Small intestine (tissue), 16 donors: ENCODE measurements at places on chromosomes 2 and 18.

GRCh38 chr2:221018262-221018661 is 553.8 kb downstream of the EPHA4 start:
- DNase-seq, result no peak

DNA sequence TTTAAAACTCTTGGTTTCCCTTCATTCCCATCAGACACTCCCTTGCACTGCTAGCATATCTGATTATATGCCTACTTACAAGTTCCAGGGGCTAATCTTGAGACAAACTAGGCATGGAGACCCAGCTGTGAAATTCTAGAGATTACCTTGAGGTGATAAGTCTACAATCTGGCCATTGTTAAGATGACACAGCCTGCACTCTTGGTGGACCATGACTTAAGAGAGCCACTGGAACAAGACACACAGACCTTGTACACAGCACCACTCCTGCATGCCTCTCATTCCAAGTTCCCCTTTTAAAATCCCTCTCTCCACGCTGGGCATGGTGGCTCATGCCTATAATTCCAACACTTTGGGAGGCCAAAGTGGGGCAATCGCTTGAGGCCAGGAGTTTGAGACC is 387.2 kb upstream of the DCC start:
- no peak for DNase-seq

DNA sequence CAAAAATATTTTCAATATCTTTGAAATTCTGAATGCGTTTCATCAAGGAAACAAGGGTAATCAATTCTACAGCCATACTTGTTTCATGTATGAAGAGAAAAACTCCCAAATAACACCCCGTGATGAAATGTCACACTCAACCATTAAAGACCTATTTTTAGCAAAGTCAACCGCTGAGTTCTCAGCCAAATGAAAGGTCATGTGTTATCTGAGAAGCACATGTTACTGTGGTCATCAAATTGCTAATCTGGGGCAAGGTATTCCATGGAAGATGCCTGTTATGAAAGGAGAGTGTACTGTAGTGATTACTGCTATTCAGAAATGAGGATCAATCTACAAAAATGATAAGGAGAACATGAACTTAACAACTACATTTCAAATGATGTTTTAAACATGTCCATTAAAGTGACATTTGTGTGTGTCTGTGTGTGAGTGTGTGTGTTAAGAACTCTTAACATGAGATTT is 126.7 kb downstream of the BCL2 start:
- DNase-seq, result no peak

DNA sequence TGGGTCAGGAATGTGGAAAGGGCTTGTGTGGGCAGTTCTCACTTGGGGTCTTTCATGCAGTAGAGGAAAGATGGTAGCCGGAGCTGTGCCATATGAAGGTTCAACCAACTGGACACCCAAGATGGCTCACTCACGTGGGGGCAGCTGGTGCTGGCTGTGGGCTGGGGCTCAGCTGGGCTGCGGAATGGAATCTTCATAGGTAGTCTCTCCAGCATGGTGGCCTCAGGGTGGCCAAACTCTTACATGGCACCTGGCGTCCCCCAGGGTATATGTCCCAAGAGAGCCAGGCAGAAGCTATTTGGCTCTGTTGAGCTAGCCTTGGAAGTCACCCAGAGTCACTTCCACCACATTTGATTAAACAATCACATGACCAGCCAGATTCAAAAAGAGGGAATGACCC is 163.1 kb upstream of the KLHL29 start:
- DNase-seq, result no peak

DNA sequence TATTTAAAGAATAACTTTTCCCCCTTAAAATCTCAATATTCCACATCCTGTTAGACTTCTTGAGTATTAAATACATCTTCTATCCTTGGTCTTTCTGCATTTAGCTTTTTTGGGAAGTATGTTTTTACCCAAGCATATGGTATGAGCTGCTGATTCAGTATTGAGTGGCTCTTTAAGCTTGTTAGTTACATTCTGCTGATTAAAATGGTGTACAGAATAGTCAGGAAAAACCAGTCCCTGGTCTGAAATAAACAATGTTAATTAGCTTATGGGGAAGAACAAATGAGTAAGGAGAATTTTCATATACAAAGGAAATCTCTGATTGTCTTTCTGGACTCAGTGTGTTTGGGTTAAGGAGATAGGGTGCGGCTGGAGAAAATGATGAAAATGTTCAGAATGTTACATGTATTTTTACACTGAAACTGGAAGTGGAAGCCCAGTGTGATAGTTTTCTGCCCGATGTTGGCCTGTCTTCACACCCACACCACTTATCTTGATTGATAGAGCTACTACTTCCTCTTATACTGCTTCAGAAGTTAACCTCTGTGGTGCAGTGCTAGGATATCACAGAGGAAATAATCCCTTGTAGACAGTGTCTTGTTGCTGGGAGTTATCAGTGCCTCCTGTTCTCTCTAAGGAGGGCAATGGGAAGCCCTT is 84.0 kb downstream of the MSH2 start:
- DNase-seq, result peak; percentile 5

DNA sequence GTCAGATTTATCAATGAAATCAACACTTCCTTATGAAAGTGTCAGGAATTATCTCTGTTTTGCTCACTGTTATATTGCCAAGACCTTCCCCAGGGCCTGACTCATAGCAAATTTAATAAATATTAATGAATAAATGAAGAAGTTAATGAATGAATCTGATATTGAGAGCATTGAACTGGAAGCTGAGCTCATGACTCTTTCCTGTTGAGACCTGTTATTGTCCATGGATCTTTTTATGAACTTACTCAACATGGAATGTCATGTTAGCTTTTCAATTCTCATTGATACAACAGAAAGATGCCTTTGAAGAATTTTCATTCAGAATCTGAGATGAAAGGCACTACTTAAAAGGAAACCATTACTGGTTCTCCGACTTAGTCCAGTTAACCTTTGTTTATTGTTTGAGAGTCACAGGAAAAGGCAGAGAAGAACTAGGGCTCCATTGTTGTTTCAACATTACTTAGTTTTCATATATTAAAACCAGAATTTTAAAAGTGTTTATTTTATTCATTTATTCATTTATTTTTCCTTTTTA is 90.4 kb upstream of the UNC80 start:
- DNase-seq, result no peak

GRCh38 chr2:65331336-65332025 is 100.9 kb downstream of the SPRED2 start:
- DNase-seq, result no peak

- no peak for DNase-seq
These were observed 72.7 kb upstream of the MBOAT2 start for GRCh38 chr2:9076210-9076609.

DNA sequence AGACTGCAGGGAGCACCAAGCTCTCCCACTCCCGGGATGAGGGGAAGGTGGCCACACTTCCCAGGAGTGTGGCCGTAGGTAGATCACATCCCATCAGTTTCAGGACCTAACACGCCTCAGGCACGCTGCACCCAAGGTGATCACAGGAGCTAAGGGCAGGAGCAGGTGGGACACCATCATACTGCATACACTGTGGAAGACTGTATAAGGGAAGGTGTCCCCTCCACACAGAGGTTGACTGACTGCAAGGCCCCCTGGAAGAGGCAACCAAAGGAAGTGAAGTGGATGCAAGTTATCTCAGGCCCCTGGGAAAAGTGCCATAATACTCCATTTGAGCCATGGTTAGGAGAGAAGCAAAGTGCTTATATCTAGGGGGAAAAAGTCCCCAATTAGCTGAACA is 351.9 kb upstream of the SMIM21 start:
- DNase-seq, result no peak

DNA sequence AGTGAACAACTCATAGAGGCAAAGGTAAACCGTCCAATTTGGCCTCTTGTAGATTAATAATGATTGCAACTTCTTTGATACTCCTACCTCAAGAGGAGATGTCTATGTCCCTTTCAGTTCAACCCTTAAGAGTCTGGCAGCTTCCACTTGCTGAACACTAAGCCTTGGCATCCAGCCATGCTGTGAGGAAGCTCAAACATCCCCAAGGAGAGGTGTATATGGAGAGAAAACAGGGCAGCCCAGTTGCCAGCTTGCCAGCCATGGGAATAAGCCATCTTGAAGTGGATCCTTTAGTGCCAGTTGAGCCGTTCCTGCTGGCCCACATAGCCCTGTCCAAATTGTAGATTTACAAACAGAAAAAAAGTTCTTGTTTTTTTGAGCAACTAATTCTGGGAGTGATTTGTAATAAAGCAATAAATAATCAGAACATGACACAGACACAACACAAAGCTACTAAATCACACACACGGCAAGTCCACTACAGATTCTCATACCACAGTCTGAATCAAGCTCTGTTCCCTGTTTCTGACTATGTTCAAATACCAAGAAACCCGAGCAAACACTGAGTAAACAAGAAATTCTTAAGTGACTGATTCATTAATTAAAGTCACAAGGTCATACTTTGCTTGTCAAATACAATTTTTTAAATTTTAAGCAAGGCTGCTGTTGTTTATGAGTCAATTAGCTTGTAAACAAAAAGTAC is 96.1 kb downstream of the PID1 start:
- DNase-seq, result no peak

DNA sequence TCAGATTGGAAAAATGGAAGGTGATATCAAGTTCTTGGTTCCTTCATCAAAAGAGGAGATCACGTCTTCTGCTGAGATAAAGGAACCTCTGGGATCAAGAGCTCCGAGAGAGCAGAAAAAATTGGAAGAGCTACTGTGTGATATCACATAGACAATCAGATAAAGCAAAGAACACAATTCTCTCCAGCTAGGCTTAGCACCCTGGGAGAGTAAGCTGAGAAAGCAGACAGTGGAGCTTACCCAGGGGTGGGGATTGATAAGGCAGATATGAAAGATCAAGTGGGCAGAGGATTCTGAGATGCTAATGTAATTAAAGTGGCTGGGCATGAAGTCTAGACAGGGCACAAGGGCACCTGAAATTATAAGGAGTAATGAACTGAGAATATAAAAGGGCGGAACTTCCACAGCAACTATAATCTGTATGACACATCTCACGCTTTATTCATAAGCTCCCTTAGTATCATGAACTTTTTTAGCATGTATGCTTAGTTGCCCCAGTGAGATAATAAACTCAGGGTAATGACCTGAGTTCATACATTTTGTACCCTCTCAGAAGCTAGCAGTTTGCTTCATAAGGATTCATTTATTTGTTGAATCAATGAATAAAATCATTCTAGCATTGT is 65.8 kb downstream of the FAM161A start:
- DNase-seq, result no peak

DNA sequence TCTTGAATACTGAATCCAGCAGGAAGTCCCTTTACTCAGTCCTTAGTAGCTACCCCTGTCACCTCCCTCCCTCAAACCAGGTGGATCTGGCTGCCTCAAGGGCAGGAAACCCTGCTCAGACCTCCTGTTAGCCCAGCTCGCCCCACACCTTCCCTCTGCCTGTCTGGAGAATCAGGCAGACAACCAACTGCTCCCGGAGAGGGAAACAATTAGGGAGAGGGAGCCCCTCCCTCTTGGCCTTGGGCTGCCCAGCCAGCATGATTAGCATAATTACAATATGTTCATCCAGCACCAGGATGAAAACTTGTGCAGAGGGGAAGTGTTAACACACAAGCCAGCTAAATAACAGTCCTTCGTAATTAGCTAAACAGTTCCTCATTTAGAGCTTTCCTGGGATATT is 185.5 kb downstream of the C1D start:
- no peak for DNase-seq

GRCh38 chr2:175871331-175872004 is 130.6 kb downstream of the LNPK start:
- DNase-seq, result no peak

DNA sequence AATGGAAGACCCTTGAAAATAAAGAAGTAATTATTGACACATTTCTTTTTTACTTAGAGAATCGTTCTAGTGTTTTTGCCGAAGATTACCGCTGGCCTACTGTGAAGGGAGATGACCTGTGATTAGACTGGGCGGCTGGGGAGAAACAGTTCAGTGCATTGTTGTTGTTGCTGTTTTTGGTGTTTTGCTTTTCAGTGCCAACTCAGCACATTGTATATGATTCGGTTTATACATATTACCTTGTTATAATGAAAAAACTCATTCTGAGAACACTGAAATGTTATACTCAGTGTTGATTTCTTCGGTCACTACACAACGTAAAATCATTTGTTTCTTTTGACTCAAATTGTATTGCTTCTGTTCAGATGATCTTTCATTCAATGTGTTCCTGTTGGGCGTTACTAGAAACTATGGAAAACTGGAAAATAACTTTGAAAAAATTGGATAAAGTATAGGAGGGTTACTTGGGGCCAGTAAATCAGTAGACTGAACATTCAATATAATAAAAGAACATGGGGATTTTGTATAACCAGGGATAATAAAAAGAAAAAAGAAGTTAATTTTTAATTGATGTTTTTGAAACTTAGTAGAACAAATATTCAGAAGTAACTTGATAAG is 3.3 kb downstream of the PMAIP1 start:
- DNase-seq, result no peak

DNA sequence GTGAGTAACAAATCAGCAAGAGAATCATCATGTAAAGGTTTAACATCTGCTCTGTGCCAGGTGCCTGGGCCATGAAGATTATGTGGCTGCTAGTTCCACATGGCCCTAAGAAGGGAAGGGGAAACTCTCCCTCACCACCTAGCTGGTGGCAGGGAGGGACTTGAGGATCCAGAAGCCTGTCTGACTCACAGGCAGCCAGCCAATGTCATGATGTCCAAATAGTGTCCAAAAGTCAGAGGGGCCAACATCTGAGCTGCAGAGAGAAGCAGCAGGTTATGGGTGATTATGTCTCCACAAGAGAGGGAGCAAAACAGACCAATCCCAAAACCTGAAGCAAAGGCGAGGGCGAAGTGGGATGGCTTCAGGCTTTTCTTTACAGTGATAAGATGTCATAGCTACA is 61.9 kb upstream of the SPP2 start:
- no peak for DNase-seq

GRCh38 chr2:38374984-38375383 is 2.1 kb downstream of the ATL2 start:
- peak; percentile 15 for DNase-seq

GRCh38 chr2:212194396-212194795 is 344.2 kb downstream of the ERBB4 start:
- DNase-seq, result no peak

- DNase-seq, result peak; percentile 45
These were observed 52.2 kb downstream of the CDK15 start for GRCh38 chr2:201858281-201859184.

GRCh38 chr2:197615016-197615652 is 60.3 kb downstream of the RFTN2 start:
- peak; percentile 29 for DNase-seq
